Forelimb muscle (tissue), 1 donor: ENCODE measurements at places on chromosomes 1 and 21.
A peak's percentile ranks its signal among the peaks of the same experiment; 100 is the strongest.

DNA sequence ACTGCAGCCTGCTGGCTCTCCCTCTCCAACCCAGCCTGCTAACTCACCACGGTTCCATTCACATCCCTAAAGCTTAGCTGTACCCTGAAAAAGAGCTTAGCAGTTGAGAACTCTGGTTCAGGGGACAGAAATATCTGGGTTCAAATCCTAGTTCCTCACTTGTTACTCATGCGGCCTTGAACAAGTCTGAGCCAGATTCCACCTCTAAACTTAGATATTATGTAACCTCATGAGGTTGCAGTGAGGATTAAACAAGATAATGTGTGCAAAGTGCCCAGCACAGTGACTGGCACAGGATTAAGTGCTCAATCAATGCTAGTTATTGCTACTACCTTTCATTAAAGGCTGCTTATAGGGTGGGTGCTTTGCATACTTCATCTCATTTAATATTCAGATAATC is 41.3 kb upstream of the DHCR24 start:
- DNase-seq = no peak

- no peak for DNase-seq
These were observed 122.5 kb downstream of the GIPC2 start for GRCh38 chr1:78168306-78168705.

- peak; percentile 94 for DNase-seq
These were observed at the start of the genes SASS6 and TRMT13 for GRCh38 chr1:100132566-100133477. Gene SASS6 (minus strand): TSS chr1:100132930. CDS start chr1:100132814, 116 bp downstream. Gene TRMT13 (plus strand): TSS chr1:100133163. CDS start chr1:100133169, 6 bp downstream.

GRCh38 chr1:201966171-201966570 is 10.9 kb downstream of the TIMM17A start:
- no peak for DNase-seq

- no peak for DNase-seq
These were observed 49.0 kb downstream of the LBR start for GRCh38 chr1:225378880-225379279.

DNA sequence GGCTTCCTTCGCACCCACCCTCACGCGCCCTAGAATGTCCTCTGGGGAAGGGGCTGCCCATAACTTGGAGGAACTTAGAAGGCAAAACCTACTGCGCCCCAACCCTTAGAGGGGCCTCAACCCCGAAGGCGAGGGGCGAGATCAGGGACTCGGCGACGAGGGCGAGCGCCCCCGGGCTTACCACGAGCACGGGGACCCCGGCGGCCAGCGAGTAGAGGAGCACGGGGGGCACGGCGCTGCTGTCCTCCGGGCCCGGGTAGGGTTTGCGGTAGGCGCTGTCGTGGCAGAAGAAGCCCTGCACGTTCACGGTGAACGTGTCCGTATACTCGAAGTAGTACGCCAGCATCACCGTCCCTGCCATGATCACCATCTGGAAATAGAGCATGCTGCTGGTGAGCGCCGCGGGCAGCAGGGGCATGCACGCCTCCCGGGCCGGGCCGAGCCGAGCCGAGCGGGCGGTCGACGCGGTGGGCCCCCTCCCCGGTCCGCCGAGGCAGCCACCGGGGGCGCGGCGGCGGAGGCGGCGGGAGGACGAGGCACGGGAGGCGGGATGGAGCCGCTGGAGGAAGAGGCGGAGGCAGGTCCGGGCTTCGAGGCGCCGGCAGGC is 304 bp downstream of the PLPPR5 start:
- no peak for DNase-seq

- no peak for DNase-seq
These were observed 24.4 kb upstream of the GNG4 start for GRCh38 chr1:235673981-235674380.
